Stimulated activated CD4-positive, alpha-beta T cell treated with anti-CD3 and anti-CD28 coated beads, Interleukin-15, amount 100 ng/mL, for 1 hour (primary cell): ENCODE measurements at places on chromosomes 13 and 19.

DNA sequence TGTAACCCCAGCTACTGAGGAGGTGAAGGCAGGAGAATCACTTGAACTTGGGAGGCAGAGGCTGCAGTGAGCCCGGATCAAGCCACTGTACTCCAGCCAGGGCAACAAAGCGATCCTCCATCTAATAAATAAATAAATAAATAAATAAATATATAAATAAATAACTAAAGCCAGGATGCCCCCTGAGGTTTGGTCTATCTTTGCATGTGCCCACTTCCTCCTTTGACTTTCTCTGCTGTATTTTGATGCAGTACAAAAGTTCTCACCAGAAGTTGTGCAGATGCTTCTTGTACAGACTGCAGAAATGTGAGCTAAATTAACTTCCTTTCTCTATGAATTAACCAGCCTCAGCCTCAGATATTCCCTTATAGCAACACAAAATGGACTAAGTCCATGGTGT is 6.5 kb upstream of the N4BP2L2 start:
- DNase-seq = no peak

DNA sequence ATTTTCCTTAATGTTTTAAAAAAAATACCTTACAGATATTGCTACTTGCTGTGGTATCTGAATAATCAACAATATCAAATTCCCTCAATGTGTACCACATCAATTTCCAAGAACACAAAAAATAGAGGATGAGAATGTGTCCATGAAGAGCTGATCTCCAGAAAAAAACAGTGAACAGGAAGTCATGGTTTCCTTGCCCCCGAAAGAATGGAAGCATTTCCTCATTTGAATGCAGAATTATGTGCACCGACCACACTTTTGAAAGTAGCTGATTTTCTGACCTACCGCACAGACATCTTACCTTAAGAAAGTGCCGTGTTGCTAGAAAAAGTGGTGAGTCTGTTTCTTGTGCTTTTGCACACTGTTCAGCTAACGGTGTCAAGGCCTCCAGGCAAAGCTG is 13.4 kb upstream of the EEF1AKMT1 start:
- no peak for DNase-seq

DNA sequence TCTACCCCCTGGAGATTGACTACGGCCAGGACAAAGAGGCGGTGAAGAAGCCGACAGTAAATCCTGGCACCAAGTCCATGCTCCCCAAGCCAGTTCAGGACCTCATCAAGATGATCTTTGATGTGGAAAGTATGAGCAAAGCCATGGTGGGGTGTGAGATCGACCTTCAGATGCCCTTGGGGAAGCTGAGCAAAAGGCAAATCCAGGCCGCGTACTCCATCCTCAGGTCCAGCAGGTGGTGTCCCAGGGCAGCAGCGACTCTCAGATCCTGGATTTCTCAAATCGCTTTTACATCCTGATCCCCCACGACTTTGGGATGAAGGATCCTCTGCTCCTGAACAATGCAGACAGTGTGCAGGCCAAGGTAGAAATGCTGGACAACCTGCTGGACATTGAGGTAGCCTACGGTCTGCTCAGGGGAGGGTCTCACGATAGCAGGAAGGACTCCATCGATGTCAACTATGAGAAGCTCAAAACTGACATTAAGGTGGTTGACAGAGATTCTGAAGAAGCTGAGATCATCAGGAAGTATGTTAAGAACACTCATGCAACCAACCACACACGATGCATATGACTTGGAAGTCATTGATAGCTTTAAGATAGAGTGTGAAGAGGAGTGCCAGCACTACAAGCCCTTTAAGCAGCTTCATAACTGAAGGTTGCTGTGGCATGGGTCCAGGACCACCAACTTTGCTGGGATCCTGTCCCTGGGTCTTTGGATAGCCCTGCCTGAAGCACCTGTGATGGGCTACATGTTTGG is 24.0 kb upstream of the ANKRD10 start:
- DNase-seq = no peak

- DNase-seq = no peak
Measured at GRCh38 chr13:71018995-71019394, 848.0 kb downstream of the DACH1 start.

DNA sequence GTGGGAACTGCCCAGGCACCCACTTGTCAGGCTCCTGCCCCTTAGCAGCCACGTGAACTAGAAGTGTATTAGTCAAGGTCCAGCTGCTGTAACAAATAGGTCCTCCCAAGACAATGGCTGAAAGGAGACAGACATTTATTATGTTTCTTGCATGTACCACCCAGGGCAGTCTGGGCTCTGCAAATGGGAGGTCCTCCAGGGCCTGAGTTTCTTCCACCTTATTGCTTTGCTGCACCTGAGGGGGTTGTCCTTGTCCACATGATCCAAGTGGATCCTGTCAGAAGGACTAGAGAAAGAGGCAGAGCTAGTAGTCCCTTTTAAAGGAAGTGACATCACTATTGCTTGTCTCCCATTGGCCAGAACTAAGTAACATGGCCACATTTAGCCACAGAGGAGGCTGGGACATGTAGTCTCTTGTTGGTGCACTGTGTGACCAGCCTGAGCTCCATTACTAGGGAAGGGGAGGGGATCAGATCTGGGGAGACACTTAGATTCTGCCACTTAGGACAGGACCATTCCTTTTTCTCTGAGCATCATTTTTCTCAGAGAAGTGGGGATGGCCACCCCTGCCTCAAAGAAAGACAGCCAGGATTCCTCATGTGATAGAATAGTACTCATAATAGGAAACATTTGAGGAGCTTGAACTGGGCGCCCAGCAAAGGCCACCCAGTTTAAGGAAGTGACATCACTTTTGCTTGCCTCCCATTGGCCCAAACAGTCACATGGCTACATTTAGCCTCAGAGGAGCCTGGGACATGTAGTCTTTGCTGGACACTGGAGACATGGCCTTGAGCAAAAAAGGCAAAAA is 15.1 kb downstream of the CC2D1A start:
- DNase-seq = no peak

DNA sequence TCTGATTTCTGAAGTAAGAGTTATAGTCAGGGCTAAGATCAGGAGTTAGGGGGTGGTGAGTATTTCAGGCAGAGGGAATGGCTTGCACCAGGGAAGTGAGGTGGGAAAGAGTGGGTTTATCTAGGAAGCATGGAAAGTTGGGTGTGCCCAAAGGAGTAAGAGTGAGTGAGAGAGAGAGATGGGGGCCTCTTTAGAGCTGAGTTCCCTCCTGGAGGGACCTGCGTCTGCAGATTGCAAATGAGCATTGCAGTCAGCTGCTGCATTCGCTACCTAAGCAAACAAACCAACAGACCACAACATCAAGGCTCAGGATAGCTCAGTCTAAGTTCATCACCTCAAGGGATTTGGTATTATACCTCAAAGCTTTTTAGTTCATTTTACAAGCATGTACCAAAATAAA is 405.8 kb downstream of the FGF9 start:
- no peak for DNase-seq

DNA sequence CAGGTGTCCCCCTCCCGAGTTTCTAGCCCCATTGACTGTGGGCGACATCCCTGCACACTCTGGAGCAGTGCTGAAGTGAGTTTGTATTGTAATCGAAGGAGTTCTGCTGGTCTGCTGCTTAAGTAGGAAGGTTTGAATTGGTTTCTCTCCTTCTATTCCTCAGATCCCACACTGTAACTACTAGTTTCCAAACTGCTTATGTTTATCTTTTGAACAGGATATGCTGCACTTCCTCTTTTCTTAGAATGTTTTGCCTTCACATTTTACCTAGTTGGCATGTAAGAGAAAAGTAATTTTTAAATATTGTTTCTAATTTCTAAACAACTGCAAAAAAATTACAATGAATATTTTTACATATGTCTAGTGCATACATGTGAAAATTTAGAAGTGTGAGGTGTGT is 511.8 kb downstream of the KLF12 start:
- no peak for DNase-seq

DNA sequence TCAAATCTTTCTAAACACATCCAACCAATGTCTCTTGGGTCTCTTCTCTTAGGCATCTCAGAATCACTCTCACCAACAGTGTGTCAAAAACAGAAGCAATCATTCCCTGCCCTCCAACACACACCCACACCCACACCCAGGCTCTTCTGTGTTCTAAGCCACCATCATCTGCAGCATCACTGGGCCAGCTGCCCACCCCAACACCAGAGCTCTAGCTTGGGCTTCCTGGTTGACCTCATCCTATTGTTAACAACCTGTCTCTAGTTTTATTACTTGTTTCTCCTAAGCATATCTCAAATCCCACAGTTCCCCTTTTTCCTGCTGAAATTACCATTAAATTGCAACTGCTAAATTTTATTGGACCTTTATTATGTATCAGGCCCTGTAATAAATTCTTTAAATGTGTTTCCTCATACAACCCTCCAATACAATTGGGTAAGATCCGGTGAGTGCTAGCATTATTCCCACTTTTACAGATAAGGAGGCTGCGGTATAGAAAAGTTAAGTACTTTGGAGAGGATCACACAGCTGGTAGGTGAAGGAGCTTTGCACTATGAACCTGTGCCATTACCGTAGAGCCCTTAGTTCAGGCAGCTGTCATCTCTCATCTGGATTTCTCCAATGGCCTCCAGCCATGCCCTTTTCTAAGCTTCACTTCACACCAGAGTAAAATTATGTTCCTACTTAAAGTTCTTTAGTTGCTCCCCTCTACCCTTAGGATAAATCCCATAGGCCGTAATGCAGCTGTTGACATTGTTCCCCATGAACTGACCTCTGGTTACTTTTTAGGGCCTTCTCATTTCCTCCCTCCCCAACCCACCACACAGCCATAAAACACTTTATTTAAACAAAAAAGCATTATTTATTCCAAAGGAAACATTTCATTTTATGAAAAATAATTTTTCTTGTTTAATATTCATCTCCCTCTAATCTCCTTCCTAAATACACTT is 227.7 kb downstream of the B3GLCT start:
- DNase-seq = no peak

DNA sequence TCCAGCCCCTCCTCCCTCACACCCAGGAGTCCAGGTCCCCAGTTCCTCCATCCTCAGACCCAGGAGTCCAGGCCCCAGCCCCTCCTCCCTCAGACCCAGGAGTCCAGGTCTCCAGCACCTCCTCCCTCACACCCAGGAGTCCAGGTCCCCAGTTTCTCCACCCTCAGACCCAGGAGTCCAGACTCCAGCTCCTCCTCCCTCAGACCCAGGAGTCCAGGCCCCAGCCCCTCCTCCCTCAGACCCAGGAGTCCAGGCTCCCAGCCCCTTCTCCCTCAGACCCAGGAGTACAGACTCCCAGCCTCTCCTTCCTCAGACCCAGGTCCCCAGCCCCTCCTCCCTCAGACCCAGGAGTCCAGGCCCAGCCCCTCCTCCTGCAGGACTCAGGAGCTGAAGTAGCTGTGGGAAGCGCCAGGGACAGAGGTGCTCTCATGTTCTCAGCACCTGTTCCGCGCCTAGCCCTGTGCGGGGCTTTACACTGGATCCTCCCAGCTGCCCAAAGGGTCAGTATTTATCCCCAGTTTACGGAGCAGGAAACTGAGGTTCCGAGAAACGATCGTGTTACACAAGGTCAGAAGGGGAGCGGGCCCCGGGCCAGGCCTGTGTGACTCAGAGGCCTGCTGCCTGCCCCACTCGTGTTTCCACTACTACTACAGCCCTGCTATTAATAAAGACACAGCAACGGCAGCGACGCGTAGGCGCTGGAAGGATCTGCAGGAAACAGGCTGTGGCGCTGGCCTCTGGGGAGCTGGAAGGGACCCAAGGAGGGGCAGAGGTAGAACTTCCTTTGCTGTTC is 1.7 kb upstream of the SBK3 start:
- DNase-seq = no peak

GRCh38 chr19:41930926-41931592 is 2.8 kb upstream of the ERFL start:
- DNase-seq = no peak

DNA sequence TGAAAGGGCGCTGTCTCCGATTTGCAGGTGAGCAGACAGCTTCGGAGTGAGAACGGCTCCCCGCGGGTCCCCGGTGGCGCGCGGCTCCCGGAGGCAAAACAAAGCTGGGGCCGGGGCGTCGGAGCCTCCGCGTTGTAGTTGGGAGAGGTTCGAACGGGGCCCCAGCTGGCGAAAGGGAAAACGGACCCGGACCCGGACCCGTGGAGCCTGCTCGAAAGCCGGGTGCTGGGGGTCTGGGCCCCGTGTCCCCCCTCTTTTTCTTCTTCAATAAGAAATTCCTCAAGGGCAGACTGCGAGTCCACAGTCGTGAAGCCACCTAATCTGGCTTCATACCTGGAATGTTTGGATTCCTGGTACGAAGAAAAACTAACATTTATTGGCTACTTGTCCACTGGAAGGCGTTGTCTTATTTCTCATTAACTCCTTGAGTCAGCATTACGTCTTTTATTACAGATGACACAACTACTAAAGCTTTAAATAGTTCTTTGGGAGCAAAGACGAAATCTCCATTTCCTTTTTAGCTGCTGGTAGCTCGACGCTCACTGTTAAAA is 632 bp upstream of the MTIF3 start:
- peak; percentile 22 for DNase-seq

DNA sequence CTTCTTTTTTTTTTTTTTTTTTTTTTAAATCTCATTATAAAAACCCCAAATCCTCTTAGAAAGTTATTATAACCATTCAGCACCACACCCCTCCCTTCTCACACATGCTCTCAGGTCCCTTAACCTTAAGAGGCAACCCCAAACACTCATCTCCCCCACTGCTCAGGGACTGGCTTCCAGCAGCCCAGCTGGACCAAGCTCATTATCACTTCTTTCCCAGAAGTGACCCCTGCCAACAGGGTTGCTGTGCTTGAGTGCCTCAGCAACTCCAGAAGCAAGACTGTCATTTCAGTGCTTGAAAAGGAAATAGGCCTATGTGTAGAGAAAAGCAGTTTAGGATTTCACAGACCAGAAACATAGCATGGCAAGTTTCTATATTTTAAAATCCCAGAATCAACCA is 84.3 kb downstream of the SLAIN1 start:
- DNase-seq = no peak

DNA sequence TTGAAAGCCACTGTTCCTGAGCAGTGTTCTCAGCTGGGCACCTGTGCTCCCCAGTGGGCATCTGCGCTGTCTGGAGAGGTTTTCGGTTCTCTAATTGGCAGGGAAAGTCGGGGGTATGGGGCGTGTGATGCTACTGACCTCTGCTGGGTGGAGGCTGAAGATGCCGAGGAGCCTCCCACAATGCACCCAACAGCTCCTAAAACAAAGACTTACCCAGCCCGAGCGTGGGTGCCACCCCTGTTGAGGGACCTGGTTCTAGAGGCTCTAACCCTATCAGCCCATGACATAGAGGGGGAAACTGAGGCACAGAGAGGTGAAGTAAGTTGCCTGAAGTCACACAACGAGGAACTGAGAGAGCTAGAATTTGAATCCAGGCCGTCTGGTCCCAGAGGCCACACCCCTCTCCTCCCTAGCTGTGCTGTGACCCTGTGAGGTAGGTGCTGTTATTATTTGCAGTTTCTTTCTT is 2.3 kb downstream of the SPACA4 start:
- DNase-seq = peak; percentile 26

DNA sequence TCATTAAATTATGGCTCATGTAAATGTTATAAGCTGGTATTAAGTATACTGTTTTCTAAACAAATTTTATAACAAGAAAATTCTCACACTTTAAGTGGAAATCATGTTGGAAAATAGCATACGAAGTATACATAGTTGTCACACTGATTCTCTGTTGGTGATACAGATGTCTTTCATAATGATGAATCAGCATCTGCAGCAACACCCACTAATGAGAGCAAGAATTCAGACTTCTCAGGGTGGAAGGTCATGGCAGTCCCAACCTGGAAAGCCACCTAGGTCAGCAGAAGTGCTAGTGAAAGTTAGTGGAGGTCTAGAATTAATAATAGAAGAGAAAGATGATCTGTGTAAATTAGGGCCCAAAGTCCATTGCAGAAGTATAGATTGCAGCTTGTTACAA is 719.7 kb upstream of the MIR17HG start:
- no peak for DNase-seq

- DNase-seq = no peak
Measured at GRCh38 chr13:95710313-95710712, 33.4 kb downstream of the DNAJC3 start.
